Dermis lymphatic vessel endothelial cell (primary cell): ENCODE measurements at places on chromosomes 7 and 10. TPM values are rescaled to one million over a fixed set of nuclear protein-coding genes. Genes with fewer than 3 reads are reported as not detected.

The CYREN gene
- total RNA-seq, result 12.2 and 21.0 TPM in 2 replicates

The TMEM270 gene
- not detected in 2 replicates for total RNA-seq

The TRPV5 gene
- not detected in 2 replicates for total RNA-seq

The SH2D4B gene
- total RNA-seq, result under 0.01 TPM in 2 replicates

The JCAD gene
- total RNA-seq, result 55.3 and 59.0 TPM in 2 replicates

The LRMDA gene
- total RNA-seq, result 22.0 and 26.9 TPM in 2 replicates

The CDH23 gene
- under 0.01 TPM in 2 replicates for total RNA-seq

The PAX4 gene
- total RNA-seq, result not detected in 2 replicates

The FRA10AC1 gene
- 3.4 and 5.8 TPM in 2 replicates for total RNA-seq

The PALD1 gene
- 109 and 178 TPM in 2 replicates for total RNA-seq

The C10orf90 gene
- not detected in 2 replicates for total RNA-seq

The HOXA7 gene
- 1.4 and 2.5 TPM in 2 replicates for total RNA-seq

The ZNF365 gene
- under 0.01 TPM in 1 of 2 replicates, not detected in the other for total RNA-seq

The KMT2C gene
- total RNA-seq, result 35.5 and 40.2 TPM in 2 replicates

The KCNH2 gene
- not detected in 2 replicates for total RNA-seq

The COPS6 gene
- 44.3 and 54.3 TPM in 2 replicates for total RNA-seq

The NUTM2E gene
- total RNA-seq, result not detected in 2 replicates

The RBP3 gene
- total RNA-seq, result not detected in 2 replicates

The ZP3 gene
- 1.1 and 2.8 TPM in 2 replicates for total RNA-seq

The OR13A1 gene
- not detected in 2 replicates for total RNA-seq

The SHLD2 gene
- total RNA-seq, result 26.0 and 26.8 TPM in 2 replicates

The KCNMA1 gene
- total RNA-seq, result 0.43 and 1.1 TPM in 2 replicates

The C10orf71 gene
- not detected in 2 replicates for total RNA-seq

The CFAP69 gene
- total RNA-seq, result 0.76 and 3.0 TPM in 2 replicates

The TAS2R3 gene
- total RNA-seq, result 0.33 and 0.77 TPM in 2 replicates

The CPXM2 gene
- under 0.01 TPM in 1 of 2 replicates, not detected in the other for total RNA-seq

The CRYGN gene
- not detected in 2 replicates for total RNA-seq

The GPRIN2 gene
- total RNA-seq, result not detected in 2 replicates

The SORCS1 gene
- total RNA-seq, result not detected in 2 replicates

The OPN4 gene
- not detected in 2 replicates for total RNA-seq

The VIPR2 gene
- total RNA-seq, result not detected in 2 replicates

The UNC5B gene
- 4.0 and 18.8 TPM in 2 replicates for total RNA-seq

The CFAP46 gene
- total RNA-seq, result 0.26 and 0.54 TPM in 2 replicates

The DNAH11 gene
- 0.11 TPM in 1 of 2 replicates, not detected in the other for total RNA-seq

The LRRC18 gene
- total RNA-seq, result under 0.01 TPM in 1 of 2 replicates, not detected in the other

The C10orf105 gene
- total RNA-seq, result not detected in 2 replicates

The ANKRD61 gene
- total RNA-seq, result under 0.01 and 0.09 TPM in 2 replicates

The GPR15LG gene
- not detected in 2 replicates for total RNA-seq

The OPN1SW gene
- not detected in 2 replicates for total RNA-seq

The COMTD1 gene
- 8.6 and 15.7 TPM in 2 replicates for total RNA-seq

The DUSP5 gene
- 47.5 and 54.9 TPM in 2 replicates for total RNA-seq

The SFTPA1 gene
- total RNA-seq, result under 0.01 TPM in 1 of 2 replicates, not detected in the other

The SPDYE3 gene
- total RNA-seq, result not detected in 2 replicates

The TMEM176A gene
- not detected in 2 replicates for total RNA-seq

The DNAJB12 gene
- 21.2 and 24.7 TPM in 2 replicates for total RNA-seq

The STEAP1B gene
- 2.9 TPM in 2 replicates for total RNA-seq

The TMEM176B gene
- not detected in 2 replicates for total RNA-seq

The LBX1 gene
- not detected in 2 replicates for total RNA-seq

The SND1 gene
- total RNA-seq, result 158 and 162 TPM in 2 replicates

The CALML3 gene
- not detected in 2 replicates for total RNA-seq

The SLC18A3 gene
- total RNA-seq, result not detected in 2 replicates

The ABCA13 gene
- under 0.01 TPM in 1 of 2 replicates, not detected in the other for total RNA-seq

The FAM221A gene
- total RNA-seq, result 5.9 and 9.4 TPM in 2 replicates

The NKX1-2 gene
- not detected in 2 replicates for total RNA-seq
